NCI-H1417 (cell line): ENCODE measurements at places on chromosomes 3 and 15.

DNA sequence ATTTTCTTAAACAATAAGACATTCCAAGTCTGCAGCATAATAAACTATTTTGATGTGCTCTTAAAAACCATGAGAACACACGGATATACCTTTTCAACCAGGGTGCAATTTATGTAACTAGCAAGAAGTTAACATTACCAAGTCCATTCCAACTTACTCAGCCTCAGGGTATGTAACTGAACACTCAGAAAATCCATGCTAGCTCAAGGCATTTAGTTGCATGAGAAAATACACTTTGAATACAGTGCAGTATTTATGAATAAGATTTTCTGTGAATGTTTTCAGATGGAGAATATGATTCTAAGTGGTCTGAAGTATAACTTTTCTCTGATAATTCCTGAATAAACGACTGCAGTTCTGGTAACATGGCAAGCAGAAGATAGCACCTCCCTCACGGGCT lies 124.3 kb downstream of the SNRK start:
- DNase-seq = no peak

DNA sequence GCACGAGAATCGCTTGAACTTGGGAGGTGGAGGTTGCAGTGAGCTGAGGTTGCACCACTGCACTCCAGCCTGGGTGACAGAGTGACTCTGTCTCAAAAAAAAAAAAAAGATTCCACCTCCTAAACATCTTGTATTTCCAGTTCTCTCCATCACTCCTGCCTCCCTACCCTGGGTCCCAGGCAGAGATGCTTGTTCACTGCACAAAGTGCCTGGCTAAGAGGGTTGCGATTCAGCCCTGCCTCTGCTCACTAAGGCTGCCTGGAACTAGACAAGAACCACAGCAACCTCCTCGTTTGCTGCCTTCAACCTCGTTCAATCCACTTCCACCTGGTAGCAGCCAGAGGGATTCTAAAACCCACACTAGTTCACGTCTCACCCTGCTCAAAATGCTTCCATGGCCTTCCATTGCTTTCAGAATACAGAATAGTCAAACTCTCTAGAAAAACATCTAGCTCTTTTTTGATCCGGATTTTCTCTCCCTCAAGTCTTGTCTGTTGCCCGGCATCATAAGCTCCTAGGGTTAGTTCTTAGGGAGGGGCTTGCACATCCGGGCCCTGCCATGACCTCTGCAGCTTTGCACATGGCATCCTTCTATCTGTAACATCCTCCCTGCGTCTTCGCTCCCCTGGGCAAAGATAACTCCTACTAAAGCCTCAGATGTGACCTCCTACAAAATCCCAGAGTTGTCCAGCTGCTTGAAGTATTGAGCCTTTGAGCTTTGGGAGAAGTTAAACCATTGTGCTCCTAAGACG lies 1.0 kb upstream of the MCM2 start:
- no peak for DNase-seq

GRCh38 chr15:58224068-58224467 lies 85.9 kb downstream of the AQP9 start:
- no peak for DNase-seq

DNA sequence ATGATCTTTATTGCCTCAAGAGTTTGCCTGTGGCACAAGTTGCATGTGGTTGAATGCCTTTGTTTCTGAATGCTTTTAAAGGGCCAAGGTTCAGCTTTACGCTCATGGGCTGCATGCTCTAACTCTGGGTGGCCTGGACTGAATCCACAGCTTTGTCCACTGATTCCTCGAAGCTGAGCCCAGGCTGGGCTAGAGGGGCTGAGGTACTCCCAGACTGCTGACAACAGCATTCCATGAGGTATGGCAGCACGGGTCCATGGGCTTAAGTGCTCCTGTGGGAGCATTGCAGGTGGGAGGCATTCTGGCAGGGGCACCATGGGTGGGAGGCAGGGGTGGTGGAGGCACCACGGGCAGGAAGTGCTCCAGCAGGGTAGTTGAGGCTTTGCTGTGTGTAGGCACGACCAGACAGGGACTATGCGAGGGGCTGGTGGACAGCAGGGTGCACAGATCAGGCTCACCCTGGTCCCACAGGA lies 61.6 kb downstream of the GLCE start:
- no peak for DNase-seq

DNA sequence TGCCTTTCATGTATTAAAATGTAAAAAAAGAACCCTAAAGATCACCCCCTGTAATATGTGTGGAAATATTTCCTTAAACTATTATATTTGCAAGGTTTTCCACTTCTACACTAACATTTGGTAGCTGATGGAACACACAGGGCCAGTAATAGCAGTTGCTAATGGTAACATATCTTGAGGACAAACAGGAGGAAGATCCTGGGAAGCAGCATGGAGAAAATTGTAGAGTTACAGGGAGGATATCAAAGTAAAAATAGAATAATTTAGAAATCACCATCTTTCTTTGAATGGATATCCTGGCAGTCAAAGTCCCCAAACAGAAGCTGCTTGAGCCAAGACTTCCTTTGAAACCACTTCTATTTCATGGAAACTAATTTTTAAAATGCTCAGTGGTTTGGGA lies 29.5 kb upstream of the OSTN start:
- no peak for DNase-seq

DNA sequence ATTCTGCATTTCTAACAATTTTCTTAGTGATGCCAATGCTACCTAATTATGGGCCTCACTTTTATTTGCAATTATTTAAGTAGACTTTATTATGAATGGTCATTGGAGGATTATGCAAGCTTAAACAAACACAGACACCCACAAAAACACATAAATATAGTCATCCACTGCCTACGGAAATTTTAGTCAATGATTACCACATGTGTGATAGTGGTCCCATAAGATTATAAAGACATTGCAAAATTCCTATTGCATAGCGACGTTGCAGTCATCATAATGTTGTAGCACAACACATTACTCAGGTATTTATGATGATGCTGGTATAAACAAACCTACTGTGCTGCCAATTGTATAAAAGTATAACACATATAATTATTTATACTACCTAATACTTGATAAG lies 247.8 kb upstream of the ALCAM start:
- DNase-seq = no peak

DNA sequence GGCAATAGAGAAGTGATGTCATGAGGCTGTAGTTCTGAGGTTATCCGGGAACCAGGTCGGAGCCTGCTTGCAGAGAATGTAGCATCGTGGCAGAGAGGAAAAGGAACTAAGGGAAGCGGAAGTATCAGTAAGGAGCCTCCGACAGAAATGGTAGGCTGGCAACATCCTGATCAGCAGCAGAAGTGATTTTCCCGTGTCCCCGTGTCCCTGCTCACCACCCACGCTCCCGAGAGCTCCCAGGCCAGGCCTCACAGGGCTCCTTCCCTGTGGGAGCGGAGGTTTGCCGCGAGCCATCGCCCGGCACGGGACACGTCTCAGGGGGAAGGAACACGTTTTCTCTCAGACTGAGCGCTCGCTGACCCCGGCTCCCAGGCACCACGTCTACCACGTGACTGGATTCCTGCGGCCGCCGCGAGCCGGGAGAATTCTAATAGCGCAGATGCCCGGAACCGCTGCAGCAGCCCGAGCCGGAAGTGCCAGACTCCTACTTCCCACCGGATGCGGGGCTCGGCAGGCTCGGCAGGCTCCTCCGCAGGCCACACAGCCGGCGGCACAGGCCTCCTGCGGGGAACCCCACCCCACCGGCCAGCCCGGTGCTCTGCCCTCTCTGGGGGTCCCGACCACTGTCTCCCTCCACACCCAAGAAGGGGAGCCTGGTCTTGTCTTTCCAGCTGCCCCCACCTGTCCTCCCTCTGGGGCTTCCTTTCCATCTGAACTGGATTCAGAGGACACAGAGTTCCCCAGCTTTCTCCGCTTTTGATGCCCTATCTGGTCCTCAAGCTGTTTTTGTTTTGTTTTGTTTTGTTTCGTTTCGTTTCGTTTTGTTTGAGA lies 99.3 kb downstream of the BDH1 start:
- DNase-seq = no peak

DNA sequence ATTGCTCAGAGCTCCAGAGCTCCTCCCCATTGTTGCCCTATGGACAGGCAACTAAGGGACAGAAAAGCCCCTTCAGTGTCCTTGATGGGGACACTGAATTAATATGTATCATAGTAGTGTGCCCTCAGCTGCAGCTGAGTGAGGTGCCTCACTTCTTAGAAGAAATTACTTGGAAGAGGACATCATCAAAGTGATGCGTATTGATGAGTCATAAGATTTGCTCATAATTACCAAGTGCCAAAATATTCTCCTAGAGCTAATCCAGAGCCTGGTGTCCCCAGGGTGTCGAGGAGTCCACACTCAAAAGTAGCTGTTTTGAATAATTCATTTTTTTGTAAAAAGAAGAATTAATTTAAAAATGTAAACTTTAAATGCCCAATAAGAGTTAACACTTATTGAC lies 200.7 kb upstream of the SEMA6D start:
- no peak for DNase-seq

DNA sequence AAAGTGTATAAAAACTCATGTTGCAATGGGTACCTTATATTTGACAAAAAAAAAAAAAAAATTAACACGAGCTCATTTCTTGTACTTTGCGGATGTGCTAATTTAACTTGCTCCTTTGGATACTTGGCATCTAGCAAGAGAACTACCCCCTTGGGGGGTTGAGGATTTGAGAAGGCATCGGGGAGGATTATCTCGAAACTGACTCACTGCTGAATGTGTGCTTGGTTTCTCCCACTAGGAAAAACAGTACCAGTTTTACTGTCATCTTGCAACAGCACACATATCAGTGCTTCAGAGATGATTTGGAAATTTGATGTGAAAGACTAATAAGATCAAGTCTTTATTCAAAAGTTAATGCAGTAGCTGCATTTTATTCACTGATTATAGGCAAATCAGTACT lies 891 bp downstream of the EXOG start:
- peak; percentile 16 for DNase-seq

DNA sequence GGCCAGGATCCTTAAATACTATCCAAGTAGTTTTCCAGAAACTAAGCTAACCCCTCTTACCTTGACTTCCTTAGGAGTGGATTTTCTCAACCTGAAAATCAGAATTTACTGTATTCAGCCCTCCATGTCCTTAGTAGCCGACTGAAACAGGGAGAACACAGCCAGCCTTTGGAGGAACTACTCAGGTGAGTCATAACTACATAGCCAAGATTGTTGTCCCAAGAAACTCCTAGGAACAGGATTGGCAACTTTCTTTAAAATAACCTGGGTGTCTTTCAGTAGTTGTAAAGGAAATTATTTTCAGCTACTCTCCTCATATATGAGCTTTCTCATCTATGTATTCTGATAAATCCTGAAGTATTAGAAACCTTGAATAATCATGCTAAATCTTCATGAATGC lies 22.3 kb downstream of the FANCD2OS start:
- DNase-seq = no peak

GRCh38 chr3:185976100-185976499 lies 38.3 kb upstream of the TRA2B start:
- no peak for DNase-seq

DNA sequence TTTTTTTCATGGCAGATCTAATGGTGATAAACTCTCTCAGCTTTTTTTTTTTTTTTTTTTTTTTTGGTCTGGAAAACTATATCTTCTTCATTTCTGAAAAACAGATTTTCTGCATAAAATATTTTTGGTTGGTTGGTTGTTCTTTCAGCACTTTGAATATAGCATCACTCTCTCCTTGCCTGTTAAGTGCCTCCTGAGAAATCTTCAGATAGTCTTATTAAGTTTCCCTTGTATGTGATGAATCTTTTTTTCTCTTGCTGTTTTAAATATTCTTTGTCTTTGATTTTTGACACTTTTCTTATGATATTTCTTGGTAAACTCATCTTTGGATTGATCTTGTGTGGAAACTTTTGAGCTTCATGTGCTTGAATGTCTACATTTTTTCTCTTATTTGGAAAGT lies 44.2 kb upstream of the OSTN start:
- no peak for DNase-seq

DNA sequence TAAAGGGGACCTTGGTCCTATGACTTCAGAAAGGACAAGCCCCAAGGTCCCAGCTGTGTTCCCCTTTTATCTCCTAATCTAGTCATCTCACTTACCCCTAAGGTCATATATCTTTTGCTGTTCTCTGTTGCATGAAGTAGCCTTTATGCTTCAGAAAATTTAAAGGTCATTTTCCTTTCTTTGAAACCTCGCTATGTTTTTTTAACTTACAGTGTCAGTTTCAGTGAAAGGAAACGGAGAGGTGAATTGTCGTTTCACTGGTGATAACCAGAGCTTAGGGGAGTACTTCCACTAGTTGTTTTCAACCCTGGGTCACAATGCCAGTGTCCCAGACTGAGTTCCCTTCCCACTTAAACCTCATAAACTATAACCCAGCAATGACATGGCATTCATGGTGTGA lies 357.4 kb downstream of the GAP43 start:
- DNase-seq = no peak

DNA sequence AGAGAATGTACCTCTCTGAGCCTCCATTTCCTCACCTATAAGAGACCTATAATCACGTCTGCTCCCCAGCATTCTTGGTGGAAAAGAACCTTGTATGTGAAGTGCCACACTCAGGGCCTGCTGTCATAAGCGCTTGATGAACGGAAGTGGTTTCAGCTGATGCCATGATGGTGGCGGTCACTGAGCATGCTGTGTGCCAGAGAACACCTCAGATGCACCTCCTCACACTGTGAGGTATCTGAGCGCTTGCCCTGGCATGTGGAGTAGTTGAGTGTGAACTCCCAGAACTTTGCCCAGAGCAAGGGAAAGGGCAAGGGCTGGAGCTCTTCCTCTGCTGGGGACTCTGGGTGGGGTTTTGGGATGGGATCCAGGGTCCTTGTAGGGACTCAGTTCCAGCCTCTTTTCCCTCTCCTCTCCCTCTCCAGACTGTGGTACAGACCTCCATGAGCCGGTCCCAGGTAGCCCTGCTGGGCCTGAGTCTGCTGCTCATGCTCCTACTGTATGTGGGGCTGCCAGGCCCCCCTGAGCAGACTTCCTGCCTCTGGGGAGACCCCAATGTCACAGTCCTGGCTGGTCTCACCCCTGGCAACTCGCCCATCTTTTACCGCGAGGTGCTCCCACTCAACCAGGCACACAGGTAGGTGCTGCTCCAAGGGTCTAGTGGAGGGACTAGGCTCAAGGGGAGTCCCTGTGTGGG lies 2.7 kb downstream of the ABHD14A start:
- DNase-seq = no peak

DNA sequence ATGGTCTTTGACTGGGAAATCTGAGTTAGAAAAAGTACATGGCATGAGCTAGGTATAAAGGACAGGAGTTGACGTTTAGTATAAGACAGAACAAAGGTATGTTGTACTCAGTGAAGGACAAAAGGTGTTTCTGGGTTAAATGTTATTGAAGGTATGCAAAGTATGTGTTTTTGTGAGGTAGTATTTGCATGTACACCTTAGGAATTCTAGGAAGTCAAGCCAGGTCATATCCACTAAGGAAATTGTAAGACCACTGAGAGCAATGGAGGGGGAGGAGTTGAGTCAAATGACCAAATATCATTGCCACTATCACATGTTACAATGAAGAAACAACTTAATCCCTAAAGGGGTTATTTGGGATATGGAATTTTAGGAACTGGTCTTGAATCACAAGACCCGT lies 24.4 kb upstream of the TGFBR2 start:
- DNase-seq = no peak

DNA sequence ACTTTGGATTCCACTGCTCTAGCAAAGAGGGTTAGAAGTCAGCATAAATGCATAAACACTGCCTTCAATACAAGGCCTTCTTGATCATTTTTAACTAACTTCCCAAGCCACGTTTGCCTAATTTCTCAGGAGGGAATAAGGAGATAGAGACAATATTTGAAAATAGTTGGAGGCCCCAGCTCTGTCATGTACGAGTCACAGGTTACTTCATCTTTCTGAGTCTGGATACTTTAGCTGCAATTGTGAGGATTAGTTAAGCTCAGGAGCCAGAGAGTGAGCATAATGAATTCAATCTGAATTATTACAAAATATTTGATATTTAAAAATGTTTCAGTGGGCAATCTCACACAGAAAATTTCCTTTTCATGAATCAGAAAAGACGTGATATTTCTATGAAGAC lies 298.9 kb downstream of the SHOX2 start:
- no peak for DNase-seq
